ENCODE measurements at places on chromosomes 6 and 20.

DNA sequence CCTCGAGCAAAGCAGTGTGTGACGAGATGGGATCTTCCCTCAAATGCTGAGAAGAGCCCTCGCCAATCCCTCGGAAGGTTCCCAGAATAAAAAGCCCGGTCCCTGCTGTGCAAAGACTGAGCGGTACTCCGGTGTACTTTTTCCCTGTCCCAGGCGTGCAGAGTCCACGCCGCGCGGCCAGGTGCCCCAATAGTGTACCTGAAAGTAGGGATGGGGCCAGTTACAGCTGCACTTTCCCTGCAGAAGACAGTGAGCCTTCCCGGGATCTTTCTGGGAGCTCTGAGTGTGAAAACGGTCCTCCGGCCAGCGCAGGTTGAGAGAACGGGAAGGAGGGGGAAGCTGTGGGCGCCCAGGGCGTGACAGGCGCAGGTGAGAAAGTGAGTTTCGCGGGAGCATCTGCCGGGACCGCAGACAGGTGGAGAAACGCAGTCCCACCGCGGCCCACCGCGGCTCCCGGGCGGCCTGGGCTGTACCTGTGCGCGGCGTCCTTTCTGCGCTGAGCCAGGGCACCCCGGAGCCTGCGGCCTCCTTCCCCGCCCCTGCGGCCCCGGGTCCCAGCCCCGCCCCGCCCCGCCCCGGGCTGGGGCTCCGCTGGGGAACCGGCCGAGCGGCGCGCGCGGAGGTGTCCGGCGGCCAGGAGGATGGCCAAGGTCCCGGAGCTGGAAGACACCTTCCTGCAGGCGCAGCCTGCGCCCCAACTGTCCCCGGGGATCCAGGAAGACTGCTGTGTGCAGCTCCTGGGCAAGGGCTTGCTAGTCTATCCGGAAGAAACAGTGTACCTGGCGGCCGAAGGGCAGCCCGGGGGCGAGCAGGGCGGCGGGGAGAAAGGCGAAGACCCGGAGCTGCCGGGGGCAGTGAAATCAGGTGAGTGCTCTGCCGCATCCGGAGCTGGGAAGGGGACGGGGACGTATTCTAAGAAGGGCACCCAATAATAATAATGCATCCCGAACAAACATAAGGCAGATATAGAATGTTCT, at the start of gene RFX6:
TSS of gene RFX6 (plus strand) at position 608 of the 977 bp plus-strand sequence. CDS start at position 642, 34 bp downstream.
- DNase-seq = no peak

DNA sequence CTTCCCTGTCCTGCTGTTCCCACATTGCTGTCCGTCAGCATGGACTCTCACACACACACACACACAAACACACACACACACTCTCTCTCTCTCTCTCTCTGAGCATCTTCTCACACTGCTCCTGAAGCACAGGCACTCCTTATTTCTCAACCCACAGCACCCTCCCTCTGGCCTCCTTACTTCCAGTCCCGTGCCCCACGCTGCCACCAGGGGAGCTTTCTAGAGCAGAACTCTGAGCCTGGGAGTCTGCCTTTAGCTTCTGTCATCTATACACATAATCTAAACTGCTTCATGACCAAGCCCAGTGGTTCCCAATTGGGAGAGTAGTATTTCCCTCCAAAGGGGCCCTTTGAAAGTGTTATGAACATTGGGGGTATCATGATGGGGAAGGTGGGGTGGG, 29.1 kb downstream of the HECA start:
- DNase-seq = peak; percentile 32

GRCh38 chr6:137112067-137112355, 61.4 kb downstream of the IL22RA2 start:
- DNase-seq = no peak

- DNase-seq = no peak
Observed at GRCh38 chr6:27672113-27672799, 199.4 kb upstream of the ZNF184 start.

DNA sequence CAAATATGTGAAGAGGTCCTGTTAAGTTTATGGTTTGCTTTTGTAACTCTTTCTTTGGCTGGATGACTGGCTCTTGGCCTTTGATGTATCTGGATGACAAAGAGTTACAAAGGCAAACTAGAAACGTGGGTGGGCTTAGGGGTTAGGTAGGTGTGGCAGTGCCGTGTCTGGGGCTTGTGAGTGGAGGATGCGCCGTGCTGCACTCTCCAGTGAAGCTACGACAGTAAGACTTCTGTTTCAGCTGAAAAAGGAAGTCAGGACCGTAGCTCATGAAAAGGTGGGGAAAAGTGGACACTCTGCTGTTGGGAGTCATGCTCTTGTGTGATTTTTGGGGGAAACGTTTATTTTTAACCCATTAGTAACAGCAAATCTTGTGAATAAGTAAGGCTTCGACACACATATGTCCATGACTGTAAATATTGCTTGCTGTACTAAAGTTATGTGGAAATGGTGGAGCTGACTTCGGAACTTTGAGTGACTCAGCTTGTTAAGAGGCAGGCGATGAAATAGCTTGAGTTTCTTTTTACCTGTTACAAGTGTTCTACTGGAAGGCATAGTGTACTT, 45.6 kb downstream of the DUSP22 start:
- DNase-seq = peak; percentile 10

GRCh38 chr20:60210779-60211617, 252.8 kb downstream of the CDH26 start:
- DNase-seq = no peak

- no peak for DNase-seq
Observed at GRCh38 chr6:76634695-76635094, 562.2 kb upstream of the IMPG1 start.

DNA sequence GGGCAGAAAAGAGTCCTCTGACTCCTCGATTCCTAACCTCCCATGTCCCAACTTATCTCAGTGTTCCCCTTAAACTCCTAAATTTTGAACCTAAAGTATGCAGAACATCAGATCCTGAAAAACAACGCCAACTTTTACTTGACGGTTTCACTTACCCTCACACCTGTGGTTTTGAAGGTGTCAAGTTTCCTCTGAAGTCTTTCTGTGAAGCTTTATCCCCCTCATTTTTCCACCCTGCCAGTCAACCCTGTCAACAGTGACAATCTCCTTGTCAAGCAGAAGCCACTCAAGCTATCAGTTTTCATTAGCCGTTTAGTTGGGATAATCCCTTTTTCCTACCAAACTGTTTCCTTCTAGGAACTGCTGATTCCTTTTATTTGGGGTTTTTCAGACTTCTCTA, 245.4 kb upstream of the PREP start:
- DNase-seq = no peak

All from naive thymus-derived CD4-positive, alpha-beta T cell (primary cell).